ENCODE measurements at places on chromosomes 2 and 18.

GRCh38 chr2:153417077-153417476 is 61.5 kb downstream of the RPRM start:
- DNase-seq, result no peak

- no peak for DNase-seq
Measured at GRCh38 chr2:18630101-18630500, 40.7 kb upstream of the NT5C1B start.

DNA sequence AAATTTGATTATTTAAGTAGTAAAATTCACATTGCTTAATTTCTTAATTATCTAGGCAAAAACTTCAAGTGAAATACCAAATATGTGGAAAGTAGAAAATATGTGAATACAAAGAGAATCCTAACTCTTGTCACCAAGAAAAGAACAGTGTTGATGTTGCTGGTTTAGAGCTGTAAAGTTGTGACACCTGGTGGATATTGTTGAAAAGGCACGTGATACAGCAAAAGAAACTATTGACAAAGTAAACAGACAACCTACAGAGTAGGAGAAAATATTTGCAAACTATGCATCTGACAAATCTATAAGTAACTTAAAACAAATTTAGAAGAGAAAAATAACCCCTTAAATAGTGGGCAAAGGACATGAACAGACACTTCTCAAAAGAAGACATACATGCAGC is 25.6 kb upstream of the ZC3H15 start:
- peak; percentile 16 for DNase-seq

DNA sequence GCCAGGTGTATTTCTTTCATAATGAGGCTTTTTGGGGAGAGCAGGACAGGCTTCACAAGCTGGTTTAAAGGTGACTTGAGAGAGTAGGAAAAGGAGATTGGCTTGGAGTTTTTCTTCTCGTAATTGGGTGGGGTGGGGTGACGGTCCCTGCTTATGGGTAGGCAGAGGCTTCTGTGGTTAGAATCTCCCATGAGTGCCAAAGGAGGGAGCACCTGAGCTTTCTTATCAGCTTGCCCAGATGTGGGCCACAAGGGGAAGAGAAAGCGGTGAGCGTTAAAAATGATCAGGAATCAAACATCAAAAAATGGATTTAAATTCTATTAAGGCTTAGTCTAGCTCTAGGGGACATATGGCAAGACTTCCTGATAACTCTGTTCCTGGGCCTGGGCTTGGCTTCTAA is 9.7 kb upstream of the PNPT1 start:
- no peak for DNase-seq

GRCh38 chr18:76619621-76620315 is 124.7 kb upstream of the ZNF516 start:
- no peak for DNase-seq

- no peak for DNase-seq
Measured at GRCh38 chr2:217981084-217981730, 21.6 kb downstream of the TNS1 start.

GRCh38 chr2:42128721-42129486 is 40.2 kb upstream of the EML4 start:
- no peak for DNase-seq

DNA sequence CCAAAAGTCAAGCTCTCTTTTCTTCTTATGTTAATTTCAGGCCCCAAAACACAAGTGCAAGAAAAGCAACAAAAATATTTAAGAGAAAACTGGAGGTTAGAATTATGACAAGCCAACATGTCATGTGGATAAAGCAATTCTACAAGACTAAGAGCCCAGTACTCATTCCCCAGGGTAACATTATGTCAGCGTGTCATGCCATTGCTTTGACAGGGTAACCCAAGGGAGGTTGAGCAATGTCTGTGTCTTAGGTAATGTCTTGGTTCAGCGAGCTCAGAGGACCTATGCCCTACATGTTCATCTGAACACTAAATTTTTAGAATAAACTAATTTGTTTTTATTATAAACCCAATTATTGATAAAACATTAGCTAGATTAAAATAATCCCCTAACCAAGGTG is 173.2 kb upstream of the ZNF804A start:
- DNase-seq, result no peak

GRCh38 chr2:101362777-101363176 is 24.5 kb downstream of the CREG2 start:
- DNase-seq, result no peak

- no peak for DNase-seq
Measured at GRCh38 chr2:60507211-60507965, 46.1 kb downstream of the BCL11A start.

DNA sequence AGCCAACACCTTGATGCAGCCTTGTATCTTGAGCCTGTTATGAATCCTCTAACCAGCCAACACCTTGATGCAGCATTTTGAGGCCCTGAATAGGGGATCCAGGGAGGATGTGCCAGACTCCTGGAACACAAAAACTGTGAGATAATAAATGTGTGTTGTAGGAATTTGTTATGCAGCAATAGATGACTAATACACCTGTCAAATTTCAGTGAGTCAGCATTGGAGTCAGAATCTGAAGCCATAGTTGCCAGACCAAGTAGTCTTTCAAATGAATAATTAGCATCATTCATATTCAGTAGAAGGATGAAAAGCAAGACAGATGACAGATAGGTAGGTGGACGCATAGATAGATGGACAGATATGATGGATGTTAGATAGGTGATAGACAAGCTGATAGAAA is 942.5 kb upstream of the SLC39A10 start:
- no peak for DNase-seq

DNA sequence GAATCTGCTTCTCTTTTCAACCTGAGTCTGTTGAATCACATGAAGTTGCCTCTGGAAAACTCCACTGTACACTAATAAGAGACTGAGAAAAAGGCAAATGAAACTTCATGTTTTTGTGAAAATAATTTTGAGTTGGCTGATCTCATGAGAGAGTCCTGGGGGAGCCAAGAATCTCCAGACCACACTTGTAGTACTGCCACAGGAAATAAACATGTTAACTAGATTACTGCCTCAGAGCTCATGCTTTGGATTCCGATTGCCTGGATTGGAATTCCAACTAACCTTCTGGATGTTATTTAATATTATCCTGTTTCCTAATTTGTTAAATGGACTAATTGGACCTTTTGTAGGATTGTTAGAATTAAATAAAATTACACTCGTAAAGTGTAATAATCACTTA is 25.2 kb downstream of the NUP35 start:
- no peak for DNase-seq

GRCh38 chr2:121051311-121051710 is 233.7 kb downstream of the TFCP2L1 start:
- no peak for DNase-seq

GRCh38 chr2:233422050-233422639 is 67.9 kb downstream of the DGKD start:
- DNase-seq, result peak; percentile 11

- DNase-seq, result no peak
Measured at GRCh38 chr18:12908706-12909105, 24.7 kb upstream of the PTPN2 start.

DNA sequence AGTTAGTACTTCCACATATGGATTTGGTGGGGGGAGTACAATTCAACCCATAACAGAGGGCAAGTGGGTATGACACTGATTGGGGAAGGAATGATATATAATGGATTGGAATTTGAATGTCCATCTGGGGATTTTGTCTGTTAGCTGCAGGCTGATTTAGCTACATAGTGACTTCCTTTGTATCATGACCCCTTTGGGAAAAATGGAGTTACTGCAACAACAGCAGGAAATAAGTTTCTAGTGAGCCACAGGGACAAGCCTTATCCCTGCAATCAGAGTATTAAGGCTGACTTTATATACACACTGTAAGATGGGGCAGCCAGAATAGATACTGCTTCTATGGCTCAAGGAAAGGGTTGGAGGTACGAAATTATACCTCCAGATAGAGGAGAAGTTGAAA is 404.4 kb upstream of the MEIS1 start:
- no peak for DNase-seq

- peak; percentile 85 for DNase-seq
Measured at GRCh38 chr2:176187899-176188773, at the start of gene HOXD1. Gene HOXD1, plus strand, starts transcription at chr2:176188668. Its CDS starts 134 bp downstream, at chr2:176188802.

GRCh38 chr2:156562124-156562523 is 125.9 kb downstream of the GPD2 start:
- peak; percentile 69 for DNase-seq

DNA sequence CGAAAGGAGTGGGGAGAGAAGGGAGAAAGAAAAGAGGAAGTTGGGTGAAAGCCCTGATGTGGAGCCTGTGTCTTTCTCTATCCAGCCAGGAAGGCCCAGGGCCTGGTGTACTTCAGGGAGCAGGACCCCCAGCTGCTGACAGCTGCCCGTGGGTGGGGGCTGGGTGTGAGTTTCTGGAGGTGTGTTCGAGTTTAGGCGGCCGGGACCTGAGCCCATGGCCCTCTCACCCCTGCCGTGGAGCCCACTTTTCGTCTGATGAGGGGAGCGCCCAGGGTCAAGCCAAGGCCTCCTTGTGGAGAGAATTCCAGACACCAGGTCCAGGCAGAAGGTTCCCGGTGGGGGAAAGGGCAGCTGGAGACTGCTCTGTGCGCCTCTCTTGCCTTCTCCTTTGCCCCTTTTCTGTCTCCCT is 2.2 kb downstream of the SIX3 start:
- no peak for DNase-seq

DNA sequence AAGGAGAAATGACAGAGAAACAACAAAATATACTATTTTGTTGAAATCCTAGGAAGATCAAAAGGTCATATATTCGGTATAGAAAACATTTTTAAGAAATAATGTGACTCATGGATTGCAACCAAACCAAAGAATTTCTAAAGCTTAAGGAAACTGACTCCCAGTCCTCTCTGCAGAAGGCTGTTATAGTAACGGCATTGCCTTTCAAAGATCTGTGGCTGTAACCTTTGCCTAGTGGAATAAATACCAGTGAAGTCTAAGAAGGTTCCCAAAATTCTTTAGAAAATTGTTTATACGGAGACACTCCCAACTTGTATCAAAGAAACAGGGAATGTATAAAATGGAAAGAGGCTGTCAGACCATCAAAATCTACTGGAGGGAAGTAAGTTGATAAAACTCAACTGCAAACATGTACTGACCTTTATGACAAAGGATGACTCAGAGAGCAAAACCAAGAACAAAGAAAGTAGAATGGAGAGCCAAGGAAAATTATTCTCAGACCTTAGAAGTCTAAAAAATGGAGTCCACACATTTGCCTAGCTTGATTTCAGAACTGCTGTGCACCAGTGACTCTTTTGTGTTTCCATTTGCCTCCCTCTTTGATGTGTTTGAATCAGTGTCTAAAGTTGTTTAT is 48.6 kb upstream of the FSIP2 start:
- no peak for DNase-seq

GRCh38 chr18:47754311-47755101 is 176.0 kb downstream of the SMAD2 start:
- DNase-seq, result peak; percentile 67

DNA sequence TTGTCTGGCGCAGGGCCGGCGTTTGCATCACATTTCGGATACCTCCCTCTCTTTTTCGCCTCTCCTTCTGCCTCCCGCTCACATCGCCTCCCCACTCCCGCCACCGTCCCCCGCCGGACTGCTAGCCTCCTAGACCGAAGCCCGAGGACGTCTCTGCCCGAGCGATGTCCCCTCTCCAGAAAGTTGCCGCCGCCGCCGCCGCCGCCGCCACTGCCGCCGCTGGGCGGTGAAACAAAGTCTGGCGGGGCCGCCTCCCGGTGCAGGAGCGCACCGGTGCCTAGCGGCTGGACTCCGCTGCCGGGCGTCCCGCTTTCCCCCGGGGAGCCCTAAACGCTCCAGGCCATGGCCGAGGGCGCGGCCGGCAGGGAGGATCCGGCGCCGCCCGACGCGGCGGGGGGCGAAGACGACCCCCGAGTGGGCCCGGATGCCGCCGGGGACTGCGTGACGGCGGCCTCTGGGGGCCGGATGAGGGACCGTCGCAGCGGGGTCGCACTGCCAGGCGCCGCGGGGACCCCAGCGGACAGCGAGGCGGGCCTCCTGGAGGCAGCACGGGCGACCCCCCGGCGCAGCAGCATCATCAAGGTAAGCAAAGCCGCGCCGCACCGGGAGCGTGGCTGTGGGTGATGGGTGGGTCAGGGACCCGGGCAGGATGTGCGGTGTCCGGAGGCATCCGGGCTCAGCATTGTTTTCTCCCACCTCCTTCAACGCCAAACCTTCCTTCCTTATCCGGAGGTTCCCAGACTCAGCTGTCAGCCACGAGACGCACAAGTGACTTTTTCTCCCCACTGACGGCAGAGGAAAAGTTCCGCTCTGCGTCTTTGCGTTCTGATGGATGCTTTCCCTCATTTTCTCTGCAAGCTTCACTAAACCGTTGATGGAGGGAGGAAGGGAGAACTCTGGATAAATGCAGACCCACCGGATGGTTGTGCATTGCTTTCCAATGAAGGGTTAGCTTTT is 643 bp downstream of the PLCL1 start:
- DNase-seq, result peak; percentile 34

DNA sequence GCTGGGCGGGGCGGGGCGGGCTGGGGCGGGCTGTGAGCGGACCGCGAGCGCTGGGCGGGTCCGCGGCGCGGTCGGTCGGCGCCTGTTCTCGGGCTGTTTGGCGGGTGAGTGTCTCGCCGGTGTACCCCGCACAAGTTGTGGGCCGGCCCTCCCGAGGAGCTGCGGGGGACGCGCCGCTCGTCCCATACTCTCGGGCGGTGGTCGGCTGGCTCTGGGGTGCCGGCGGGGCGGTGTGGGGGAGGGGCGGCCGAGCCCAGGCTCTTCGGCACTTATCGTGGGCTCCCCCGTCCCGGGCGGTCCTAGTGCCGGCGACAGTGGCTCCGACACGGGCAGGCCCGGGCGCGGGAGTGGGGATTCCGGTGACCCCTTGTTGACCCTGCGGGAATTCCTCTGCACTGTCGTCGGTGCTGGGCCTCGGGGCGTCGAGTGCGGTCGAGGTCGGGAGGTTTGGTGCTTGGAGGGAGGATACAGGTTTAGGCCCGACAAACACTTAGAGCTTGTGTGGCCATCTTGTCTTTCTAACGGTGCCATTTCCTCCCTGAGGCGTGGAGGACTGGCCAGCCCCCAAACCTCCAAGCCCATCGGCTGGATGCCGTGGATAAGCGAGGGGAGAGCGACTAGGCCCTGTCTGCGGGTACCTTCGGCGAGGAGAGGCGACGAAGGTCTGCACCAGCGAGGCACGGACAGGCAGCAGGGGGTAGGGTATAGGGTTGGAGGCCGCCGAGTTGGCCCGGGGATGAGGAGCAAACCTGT is at the start of gene SEPTIN2:
SEPTIN2 (plus strand) TSS at position 47 of the 753 bp plus-strand sequence. CDS start 8,308 bp downstream, outside the sequence.
- DNase-seq, result peak; percentile 75

GRCh38 chr18:58813561-58814225 is 51.0 kb upstream of the ZNF532 start:
- no peak for DNase-seq

DNA sequence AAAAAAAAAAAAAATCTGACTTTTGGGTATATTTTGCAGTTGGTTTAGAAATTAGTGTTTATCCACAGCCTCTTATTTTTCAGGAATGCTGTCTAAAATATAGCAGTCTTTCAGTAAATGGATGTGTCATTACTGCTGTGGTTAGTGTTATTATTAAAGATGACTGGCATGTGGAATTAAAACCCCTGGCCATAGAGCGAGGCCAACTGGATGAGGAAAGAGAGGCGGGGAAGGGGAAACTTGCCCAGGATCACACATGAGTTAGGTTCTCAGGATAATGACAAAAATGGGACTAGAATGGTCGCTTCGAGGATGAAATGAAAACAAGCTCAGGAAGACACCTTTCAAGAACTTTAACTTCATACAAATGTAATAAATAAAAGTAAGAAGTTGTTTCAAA is 57.4 kb upstream of the APCDD1 start:
- no peak for DNase-seq

GRCh38 chr18:2009942-2010697 is 561.2 kb downstream of the METTL4 start:
- no peak for DNase-seq

Measured in NCI-H345 (cell line).